Cortex of kidney (tissue), 1 donor: ENCODE measurements at places on chromosomes 3 and 15.

DNA sequence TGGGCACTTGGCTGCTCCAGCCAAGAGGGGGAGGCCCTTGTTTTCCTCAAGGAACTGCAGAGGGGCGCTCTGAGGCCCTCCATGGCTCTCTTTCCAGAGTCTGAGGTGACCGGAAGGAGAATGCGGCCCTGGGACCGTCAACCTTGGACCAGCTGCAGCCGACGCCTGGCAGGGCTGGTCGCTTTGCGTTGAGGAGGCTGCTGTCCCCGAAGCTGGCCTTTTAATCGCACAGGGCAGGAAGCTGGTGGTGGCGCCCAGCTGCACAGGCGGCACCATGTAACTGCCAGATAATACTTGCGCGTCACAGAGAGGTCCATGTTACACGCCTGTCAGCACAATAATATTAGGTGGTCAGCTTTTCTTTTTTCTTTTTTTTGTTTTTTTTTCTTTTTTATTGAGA is 875 bp upstream of the HLTF start:
- DNase-seq: no peak

GRCh38 chr3:101940521-101941317 is 91.4 kb downstream of the NFKBIZ start:
- DNase-seq: no peak

- no peak for DNase-seq
Observed at GRCh38 chr3:159233734-159234133, 431.9 kb downstream of the MFSD1 start.

- DNase-seq: no peak
Observed at GRCh38 chr15:32837935-32838334, 120.1 kb downstream of the GREM1 start.

- DNase-seq: no peak
Observed at GRCh38 chr3:64648927-64649906, 38.6 kb downstream of the ADAMTS9 start.

DNA sequence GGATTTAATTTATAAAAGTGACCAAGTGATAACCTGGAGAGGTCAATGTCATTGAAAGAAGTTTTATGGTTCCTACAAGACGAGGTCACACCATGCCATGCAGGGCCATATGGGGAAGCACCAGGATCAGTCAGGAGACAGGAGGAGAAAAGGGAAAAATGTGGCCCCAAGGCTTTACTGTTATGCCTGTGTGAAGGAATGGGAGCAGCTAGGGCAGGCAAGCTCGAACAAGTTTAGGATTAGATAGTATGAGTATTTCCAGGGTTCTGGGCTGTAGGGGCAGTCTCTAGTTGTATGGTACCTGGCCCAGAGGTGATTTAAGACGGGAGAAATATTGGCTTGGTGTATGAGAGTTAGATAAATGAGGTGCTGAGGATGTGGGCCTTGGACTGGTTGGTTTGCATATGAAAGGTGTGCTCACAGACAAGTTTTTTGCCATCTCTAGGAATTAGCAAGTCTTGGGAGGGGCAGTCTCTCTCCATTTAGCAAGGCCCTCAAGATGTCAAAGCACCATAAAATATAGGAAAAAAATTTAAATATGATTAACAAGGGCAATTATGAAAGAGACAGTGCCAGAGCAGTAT is 36.3 kb upstream of the DCLK3 start:
- no peak for DNase-seq

DNA sequence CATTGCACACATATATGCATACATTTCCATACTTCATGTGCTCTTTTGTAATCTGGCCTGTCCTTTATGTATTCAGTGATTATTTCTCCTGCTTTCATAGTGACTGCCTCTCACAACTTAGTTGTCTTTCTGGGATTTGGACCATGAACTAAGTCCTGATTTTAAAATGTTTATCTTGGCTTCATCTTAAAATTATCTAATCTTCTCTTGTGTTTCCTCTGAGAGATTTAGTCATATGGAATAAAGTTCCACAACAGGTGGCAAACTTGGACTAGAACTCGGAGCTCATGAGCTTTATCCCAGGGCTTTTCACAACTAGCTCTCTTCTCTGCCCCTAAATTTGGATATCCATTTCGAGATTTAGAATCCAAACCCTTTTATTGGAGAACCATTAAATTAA is 44.3 kb downstream of the U2SURP start:
- DNase-seq: no peak

GRCh38 chr15:66085128-66085527 is 168.4 kb downstream of the MEGF11 start:
- DNase-seq: no peak

DNA sequence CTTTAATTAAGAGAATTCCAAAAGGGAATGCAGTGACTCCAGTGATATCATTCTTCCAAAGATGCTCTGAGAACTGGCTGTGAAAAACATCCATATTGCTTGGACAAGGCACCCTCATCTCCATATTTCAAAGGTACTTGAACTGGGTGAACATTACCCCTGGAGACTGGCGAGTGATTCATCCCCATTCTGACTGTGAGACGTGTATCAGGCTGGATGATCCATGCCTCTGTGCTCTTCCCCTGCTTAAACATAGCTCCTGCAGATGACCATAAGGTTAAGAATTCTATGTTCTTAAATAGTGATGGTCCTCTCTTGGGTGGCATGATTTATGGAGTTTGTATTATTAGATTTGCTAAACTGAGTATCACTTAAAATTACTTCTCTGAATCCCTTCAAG is 137.8 kb downstream of the GABRB3 start:
- no peak for DNase-seq

DNA sequence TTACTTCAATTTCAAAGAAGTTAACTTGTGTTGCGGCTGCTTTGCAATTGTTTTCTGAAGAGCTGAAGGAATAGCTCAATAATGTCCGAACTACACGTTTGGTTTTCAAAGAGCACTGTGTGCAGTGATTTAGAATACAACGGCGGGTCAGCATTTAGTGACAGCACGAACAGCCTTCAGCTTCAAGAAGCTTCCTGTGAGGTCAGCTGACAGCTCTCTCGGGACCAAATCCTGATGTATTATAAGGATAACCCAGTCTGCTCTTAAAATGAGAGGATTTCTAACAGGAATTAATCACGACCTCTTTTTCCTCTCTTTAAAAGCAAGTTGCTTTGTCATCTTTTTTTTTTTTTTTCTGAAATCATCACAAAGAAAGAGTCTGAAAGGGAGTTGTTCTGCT is 97.9 kb upstream of the UNC13C start:
- DNase-seq: no peak

GRCh38 chr3:186984064-186984463 is 53.7 kb downstream of the ST6GAL1 start:
- no peak for DNase-seq

DNA sequence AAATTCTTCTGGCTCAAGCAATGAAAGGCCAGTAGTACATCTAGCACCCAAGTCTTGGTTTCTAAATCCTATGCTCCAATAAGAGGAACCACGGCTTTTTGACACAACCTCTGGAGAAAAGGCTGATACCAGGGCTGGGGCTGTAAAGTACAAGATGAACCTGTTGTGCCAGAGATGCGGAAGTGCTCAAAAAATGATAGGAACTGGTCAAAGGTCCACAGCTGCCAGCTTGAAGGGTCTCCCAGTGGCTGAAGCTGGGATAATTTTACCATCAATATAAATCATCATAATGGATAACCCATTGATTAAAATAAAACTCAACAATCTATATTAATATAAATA is 558 bp upstream of the NCEH1 start:
- no peak for DNase-seq

DNA sequence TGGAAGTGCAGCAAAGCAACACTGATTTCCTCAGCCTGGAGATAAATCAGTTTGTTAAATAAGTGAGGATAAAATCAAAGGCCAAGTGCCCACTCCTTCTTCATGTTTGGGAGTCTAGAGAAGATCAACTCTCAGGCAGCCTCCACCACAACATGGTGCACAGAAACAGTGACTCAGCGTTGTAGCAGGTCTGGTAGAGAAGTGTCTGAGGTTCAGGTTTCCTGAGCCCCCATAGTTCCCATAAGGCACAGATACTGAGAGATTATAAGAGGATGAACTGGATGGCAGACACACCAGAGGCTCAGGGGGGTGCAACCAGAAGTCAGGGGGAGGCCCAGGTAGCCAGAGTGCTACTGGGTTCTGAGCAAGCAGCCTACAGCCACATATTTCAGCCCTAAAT is 166.7 kb downstream of the FRMD5 start:
- DNase-seq: no peak

- DNase-seq: no peak
Observed at GRCh38 chr3:4845882-4846281, 133.4 kb upstream of the BHLHE40 start.

DNA sequence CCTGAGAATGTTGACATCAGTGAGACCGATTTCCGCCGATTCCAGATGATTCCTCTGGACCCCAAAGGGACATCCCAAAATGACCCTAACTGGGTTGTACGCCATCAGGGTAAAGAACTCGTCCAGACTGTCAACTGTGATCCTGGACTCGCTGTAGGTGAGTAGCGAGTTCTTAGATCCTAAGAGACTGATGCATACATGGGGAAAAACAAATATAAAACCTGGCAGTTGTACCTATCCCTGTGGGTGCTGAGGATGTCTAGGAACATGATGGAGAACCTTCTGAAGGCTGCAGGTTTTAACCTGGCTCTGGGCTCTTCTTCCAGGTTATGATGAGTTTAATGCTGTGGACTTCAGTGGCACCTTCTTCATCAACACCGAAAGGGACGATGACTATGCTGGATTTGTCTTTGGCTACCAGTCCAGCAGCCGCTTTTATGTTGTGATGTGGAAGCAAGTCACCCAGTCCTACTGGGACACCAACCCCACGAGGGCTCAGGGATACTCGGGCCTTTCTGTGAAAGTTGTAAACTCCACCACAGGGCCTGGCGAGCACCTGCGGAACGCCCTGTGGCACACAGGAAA is 12.3 kb downstream of the THBS1 start:
- DNase-seq: no peak

DNA sequence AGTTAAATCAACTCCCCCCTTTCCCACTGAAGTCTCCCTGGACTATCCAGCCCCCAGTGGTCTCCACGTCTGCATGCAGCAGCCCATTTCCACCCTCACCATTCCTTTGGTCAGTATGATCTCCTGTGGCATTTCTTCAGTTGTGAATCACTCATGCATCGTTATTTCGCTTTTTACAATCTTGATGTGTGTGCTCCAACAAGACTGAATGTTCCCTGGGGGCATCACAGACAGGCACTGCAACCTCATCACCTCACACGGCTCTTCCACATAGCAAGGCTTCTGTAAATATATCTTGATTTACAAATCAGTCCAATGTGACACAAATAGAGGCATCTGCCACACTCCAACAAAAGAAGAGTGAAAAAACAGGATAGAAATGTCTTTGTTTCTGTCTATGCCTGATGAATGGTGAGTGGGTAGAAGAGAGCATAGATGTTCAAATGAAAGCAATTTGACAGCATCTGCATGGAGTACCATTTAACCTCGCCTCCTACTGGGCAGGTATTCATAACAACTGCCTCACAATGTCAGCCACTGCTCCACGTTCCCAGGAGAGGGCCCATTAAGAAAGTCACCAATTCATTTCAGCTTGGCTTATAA is 5.2 kb downstream of the HEG1 start:
- DNase-seq: no peak

- no peak for DNase-seq
Observed at GRCh38 chr3:171835116-171835515, 8.0 kb upstream of the TMEM212 start.

- DNase-seq: no peak
Observed at GRCh38 chr3:177483182-177483967, 286.1 kb upstream of the TBL1XR1 start.

DNA sequence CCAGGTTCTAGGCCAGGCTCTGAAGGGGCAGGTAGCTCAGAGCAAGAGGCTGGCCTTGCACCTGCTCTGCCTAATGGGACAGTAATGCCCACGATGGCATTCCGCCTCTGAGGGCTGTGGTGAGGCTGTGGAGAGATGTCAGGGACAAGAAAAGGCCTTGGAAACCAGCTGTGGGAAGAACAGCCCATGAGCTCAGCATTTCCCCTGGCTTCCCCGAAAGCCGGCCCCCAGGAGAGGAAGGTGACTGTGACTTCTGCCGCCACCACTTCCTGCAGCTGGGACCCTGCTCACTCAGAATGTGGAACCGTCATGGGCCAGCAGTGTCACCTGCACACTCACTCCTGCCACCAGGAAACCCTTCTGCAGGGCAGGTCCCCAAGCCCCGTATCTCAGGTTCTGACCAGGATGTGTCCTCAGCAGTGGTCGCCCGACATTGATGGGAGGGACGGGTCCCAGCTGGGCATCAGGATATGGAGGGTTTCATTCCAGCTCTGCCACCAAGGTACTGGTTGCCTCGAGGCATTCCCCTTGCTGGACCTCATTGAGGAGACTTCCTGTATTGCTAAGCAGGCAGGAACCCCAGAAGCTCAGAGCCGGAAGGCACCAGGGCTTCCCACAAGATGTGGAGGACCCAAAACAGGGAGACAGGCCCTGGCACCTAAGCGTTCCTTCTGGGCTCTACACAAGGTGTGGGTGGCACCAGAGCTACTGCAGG is 30.7 kb downstream of the SEMA7A start:
- no peak for DNase-seq

GRCh38 chr15:86247249-86247955 is 167.7 kb downstream of the AGBL1 start:
- DNase-seq: no peak

- DNase-seq: no peak
Observed at GRCh38 chr15:54803134-54803808, 393.5 kb downstream of the RSL24D1 start.

- DNase-seq: no peak
Observed at GRCh38 chr3:186366206-186366605, 4.2 kb upstream of the DGKG start.

GRCh38 chr3:56775838-56776555 is 25.8 kb downstream of the ARHGEF3 start:
- no peak for DNase-seq

- no peak for DNase-seq
Observed at GRCh38 chr3:171393032-171393744, 67.0 kb downstream of the TNIK start.

- no peak for DNase-seq
Observed at GRCh38 chr3:19866751-19867347, 67.2 kb downstream of the EFHB start.

DNA sequence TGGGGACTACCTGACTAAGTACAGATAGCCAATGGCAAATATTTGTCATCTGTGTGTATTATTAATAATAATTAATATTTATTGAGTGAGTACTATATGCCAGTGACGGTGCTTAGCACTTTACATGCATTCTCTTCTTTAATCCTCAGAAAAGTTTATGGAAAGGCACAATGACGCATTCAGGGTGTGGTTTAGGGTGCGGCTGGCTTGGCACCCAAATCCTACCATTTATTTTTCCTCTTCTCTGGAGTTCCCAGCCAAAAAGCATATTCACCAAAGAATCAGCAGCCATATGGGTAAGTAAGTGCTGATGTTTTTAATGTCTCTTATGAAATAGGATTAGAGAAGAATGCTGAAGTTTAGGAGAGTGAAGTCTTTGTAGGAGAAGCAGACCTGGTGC is 140.4 kb upstream of the TP63 start:
- DNase-seq: no peak
